Stomach (tissue), 19 donors: ENCODE measurements at places on chromosomes 3 and 15. TPM values are rescaled to one million over a fixed set of nuclear protein-coding genes. Genes with fewer than 3 reads are reported as not detected.

SLC27A2 gene
- total RNA-seq, result 47.4 TPM

NR1I2 gene
- total RNA-seq, result not detected

TTC21A gene
- total RNA-seq, result 2.9 TPM

ALDH1L1 gene
- total RNA-seq, result 4.3 TPM

CPLX3 gene
- 57.8 TPM for total RNA-seq

HAPLN3 gene
- 7.7 TPM for total RNA-seq

DNA sequence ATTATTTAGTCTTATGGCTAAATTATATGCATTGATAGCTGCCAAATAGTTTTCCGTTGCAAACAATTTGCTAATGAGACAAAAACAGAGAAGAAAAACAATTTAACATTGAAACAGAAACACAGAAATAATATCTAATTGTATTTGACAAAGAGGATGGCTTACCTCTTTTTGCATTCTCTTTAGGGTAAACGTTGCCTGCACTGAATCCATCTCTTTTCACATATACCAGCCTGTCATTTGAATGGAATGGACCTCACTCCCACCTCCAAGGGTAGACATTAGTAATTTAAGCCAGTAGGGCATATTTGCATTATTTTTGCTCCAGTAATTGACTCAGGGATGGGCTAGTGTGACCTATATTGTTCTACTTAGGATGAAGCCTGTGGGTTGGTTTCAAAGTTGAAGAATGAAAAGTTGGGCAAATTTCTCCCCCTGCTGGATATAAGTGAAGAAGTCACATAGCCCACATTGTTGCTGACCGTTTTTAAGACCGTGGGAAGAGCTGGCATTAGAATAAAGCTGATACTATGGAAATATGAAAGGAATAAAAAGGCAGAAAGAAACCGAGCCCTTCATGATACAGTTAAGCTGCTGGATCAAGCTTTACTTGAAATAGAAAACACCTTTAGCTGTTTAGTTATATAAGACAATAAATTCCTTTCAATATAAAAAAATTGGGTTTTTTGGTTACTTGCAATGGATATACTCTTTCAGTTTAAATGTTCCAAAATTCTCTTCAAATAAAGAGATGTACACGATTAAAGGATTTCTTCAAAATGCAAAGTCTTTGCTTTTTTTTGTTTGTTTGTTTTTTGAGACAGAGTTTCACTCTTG is 26.9 kb downstream of the PIERCE2 start:
- no peaks in the 10 kb centered on the region for H3K36me3 ChIP-seq
- H3K4me1 ChIP-seq, result no peaks in the 10 kb centered on the region
- no peak overlapping the region for H3K27ac ChIP-seq
- no peaks in the 10 kb centered on the region for H3K27me3 ChIP-seq
- H3K4me3 ChIP-seq, result no peak overlapping the region

DNA sequence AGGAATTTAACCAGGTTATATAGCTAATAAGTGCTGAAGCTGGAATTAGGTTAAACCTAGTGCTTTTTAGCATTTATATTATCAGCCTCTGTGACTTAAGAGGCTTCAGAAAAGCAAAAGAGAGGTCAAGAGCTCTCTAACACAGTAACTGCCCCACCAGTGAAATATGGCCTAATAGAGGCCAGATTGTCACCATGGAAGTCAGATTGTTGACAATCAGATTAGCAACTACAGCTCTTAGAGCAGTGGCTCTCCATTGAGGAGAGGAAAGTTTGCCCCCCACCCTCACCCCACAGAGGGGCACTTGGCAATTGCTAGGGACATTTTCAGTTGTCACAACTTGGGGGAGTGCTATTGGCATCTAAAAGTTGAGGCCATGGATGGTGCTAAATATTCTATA is 23.3 kb upstream of the LMOD3 start:
- no peak overlapping the region for H3K4me3 ChIP-seq
- no peaks in the 10 kb centered on the region for H3K27me3 ChIP-seq
- H3K36me3 ChIP-seq, result no peaks in the 10 kb centered on the region
- no peaks in the 10 kb centered on the region for H3K4me1 ChIP-seq

GRCh38 chr15:62809115-62809967 is 233.2 kb upstream of the TPM1 start:
- H3K4me1 ChIP-seq, result no peaks in the 10 kb centered on the region
- DNase-seq, result peak; percentile 41
- H3K27me3 ChIP-seq, result no peaks in the 10 kb centered on the region
- H3K27ac ChIP-seq, result no peak overlapping the region
- H3K36me3 ChIP-seq, result peaks cover 70% of the 10 kb centered on the region

- no peak overlapping the region for H3K27ac ChIP-seq
- no peaks in the 10 kb centered on the region for H3K36me3 ChIP-seq
- no peak overlapping the region for H3K4me3 ChIP-seq
- peaks cover 4% of the 10 kb centered on the region for H3K4me1 ChIP-seq
- DNase-seq, result no peak
Observed at GRCh38 chr3:108017587-108017986, 73.2 kb downstream of the CD47 start.

DNA sequence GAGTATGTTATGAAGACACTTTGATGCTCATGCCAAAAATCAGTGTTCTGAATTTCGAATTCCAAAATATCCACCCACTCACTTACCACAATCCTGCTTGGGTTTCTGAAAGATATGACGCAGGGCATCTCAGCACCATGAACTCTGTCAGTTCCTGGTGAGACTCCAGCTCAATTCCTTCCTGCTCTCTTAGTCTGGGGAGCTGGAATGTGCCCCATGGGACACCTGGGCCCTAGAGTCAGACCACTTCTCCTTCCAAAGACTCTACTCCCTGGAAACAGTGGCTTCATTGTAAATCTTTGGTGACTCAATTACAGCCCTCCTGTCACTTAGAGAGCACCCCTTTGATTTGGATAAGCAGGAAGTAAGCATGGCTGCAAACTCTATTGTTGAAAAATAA is 50.5 kb downstream of the CD86 start:
- no peak overlapping the region for H3K4me3 ChIP-seq
- no peaks in the 10 kb centered on the region for H3K27me3 ChIP-seq
- H3K27ac ChIP-seq, result no peak overlapping the region
- no peaks in the 10 kb centered on the region for H3K36me3 ChIP-seq
- DNase-seq, result no peak

DNA sequence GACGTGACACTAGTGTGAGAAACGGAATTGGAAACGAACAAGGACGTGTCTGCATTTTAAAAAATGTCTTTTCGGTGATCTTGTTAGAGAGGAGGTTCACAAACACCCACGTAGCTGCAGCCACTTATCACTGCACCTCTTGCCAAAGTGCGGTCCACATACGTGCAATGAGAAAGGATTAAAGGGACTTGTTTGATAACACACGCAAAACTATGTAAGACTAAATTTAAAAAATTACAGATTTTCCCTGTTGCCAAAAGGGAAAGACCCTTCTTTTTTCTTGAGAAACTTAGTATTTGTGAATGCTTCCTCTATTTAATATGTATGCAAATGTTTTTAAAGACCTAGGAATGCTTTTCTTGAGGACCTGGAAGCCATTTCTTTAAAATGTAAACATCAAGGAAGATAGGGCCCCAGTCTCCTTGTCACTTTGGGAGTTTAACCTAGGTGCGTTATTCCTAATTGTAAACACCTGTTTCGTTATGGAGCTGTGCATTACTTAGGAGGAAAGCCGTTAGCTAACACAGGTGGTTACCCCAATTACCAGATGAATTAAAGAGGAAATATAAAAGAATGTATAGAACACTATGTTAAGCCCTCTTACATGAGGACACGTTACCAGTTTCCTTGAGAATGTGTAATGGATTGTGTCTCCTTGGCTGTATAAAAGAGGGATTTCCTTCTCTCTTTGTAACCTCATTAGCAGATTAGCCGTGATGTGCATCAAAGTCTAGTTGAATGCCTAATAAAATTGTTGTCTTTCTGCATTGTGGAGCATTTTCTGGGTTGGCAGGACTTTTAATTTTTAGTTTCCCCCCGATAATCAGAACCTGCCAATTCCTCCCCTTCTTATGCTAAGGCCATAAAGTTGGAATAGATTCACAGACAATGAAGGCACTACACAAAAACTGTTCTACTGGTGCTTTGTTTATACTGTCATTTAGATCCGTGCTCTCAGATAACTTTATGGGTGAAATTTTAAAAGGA is 1.0 kb downstream of the LEKR1 start:
- H3K4me1 ChIP-seq, result peaks cover 17% of the 10 kb centered on the region
- H3K27me3 ChIP-seq, result no peaks in the 10 kb centered on the region
- DNase-seq, result no peak

DNA sequence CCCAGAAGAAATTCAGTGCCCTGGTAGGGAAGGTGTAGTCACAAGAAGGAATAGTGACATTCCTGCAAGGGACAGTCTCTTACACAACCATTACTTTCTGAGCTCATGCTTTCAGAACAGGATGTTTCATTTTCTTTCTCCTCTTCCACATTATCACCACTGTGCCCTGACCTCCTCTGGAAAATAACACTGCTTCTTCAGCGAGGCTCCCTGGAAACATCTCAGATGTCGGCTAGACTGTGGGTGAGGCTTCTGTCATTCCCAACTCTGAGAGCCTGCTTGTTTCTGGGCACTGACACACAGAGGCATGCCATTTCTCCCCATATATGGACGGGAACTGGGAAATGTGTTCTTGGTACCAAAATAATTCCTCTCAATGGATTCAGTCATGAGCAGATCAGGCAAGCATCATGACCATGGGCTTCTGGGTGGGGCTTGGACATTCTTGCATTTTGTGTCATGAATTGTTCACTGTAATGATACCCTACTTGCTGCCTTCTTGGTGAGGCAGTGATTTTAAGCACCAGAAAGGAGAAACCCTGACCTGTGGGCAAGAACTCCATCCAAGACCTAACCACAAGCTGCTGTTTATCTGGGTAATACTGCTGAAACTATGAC is 14.3 kb upstream of the TNFAIP8L3 start:
- no peaks in the 10 kb centered on the region for H3K4me1 ChIP-seq
- no peak overlapping the region for H3K4me3 ChIP-seq
- H3K27ac ChIP-seq, result peak overlapping the region; percentile 74
- no peak for DNase-seq
- H3K36me3 ChIP-seq, result no peaks in the 10 kb centered on the region

GRCh38 chr3:153442799-153443487 is 280.9 kb downstream of the RAP2B start:
- H3K4me1 ChIP-seq, result no peaks in the 10 kb centered on the region
- H3K36me3 ChIP-seq, result no peaks in the 10 kb centered on the region
- no peaks in the 10 kb centered on the region for H3K27me3 ChIP-seq
- H3K27ac ChIP-seq, result no peak overlapping the region
- no peak for DNase-seq
- no peak overlapping the region for H3K4me3 ChIP-seq

DNA sequence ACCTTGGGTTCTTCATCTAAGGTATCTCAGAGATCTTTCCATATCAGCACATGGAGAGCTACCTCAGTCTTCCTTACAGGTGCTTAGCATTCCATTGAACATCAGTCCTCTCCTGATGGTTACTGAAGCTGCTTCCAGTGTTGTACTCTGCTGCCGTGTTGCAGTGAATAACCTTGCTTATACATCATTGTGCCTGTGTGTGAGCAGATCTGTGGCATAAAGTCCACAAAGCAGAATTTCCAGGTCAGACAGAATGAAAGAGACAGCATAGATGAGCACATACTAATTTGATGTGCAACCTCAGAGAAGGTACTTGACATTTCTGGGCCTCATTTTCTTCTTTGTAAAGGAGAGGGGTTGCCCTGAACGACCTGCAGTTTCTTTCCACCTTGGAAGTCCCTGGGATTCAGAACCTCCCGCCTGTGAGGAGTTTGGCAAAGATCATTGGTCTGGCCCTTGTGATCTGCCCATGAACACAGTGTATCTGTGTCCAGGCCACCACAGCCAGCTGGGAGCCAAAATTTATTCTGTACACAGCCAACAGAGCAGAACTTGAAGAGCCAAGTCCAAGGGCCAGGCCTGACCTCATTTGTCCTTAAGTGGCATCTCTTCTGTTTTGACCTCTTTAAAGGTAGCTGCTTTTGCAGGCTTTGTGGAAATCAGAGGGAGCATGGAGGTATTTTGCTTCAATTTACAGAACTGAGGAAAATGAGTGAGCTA is 57.2 kb upstream of the SLC7A14 start:
- DNase-seq, result no peak
- no peak overlapping the region for H3K4me3 ChIP-seq
- H3K27me3 ChIP-seq, result no peaks in the 10 kb centered on the region
- no peaks in the 10 kb centered on the region for H3K4me1 ChIP-seq

DNA sequence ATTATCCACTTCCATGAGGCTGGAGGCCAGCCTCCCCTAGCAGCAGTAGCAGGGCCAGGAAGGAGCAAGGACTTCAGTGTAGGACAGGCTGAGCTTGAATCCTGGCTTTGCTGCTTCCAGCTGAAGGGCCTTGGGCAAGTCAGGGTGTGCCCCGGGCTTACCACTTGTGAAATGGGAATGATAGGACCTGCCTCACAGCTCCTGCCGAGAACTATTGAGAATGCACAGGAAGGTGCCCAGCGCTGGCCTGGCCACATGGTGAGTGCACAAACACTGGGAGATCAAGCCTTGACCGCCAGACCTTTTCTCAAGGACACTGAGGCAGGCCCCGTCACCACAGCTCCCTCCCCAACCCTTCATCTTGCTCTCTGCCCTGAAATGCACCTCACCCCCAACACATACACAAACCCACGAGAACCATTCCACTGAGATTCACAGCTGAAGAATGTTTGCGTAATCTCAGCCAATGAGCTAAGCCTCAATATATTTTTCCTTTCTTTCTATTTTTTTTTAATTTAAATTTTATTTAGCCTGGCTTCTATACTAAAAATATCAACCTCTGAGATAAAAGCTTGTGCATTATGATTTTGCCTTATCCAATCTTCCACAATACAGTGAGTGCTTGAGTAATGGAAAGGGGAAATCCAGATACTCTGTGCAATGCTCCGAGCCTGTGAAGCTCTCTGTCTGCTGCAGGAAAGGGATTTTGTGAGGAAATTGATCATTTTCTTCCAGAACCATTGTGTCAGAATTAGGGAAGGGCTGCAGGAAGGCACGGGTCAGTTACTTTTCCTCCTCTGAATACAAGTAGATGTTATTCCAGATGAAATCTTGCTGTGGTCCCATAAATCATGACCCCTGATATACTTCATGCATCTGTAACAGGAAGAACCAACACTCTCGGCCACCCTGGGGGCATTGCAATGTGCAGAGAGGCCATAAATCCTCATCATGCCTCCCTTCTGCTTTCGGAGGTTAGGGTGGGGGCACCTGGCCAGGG is 193.9 kb downstream of the TLE3 start:
- H3K36me3 ChIP-seq, result no peaks in the 10 kb centered on the region
- no peaks in the 10 kb centered on the region for H3K27me3 ChIP-seq
- H3K4me1 ChIP-seq, result no peaks in the 10 kb centered on the region
- H3K4me3 ChIP-seq, result no peak overlapping the region

GRCh38 chr15:57500256-57500655 is 91.4 kb upstream of the MYZAP start:
- H3K27ac ChIP-seq, result peak overlapping the region; percentile 12
- no peak for DNase-seq
- peaks cover 47% of the 10 kb centered on the region for H3K4me1 ChIP-seq
- no peaks in the 10 kb centered on the region for H3K36me3 ChIP-seq
